ENCODE measurements at places on chromosomes 1 and 21.

DNA sequence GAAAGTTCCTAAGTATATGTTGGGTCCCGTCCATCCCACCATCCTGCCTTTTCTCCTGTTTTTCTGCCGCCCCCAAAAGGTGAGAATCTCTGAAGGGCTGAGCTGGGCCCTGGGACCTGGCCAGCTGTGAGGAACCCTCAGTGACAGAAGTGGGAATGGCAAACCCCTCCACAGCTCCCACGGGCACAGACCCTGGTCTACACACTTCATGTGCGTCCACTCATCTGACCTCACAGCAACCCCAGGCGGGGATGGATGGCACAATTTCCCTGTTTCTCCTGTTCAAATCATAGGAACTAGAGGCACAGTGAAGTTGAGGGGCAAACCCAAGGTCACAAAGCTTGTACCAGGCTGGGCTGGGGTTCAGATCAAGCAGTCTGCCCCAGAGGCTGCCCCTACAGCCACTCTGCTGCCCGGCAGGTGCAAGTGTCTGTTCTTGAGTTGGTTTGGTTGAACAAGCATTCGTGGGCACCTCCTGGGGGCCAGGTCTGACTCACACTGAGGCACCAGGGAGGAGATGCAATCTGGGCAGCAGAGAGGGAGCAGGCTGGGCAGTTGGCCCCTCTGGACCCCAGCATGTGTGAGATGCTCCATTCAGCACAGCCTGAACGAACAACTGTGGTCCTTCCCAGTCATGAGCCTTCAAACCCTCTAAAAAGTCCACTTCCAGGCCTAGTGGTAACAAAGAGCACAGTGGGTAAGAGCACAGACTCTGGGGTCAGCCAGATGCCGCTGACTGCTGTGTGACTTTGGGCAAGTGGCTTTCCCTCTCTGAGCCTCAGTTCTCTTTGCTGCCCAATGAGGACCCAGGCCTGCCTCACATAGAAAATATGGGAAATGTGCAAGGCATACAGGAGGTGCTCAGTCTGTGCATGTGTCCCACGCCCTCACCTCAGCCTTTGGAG lies 4.0 kb downstream of the EDN2 start:
- DNase-seq, result no peak

DNA sequence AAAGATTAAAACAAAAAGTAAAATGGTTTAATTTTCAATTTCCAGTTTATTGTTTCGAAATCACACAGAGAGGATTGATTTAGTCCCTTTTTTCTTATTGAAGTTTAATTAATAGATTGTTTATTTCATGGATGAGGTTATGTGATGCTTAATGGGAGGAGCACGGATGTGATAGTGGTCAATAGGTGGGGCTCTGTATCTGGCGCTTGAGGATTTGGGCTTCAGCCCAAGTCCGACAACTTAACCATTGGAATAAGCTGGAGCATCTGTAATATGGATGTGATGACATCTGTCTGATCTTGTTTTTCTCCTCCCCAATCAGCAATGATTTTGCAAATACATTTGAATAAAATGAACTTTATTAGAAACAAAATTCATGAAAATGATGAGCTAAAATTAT lies 169.2 kb downstream of the LYPLAL1 start:
- no peak for DNase-seq

GRCh38 chr1:89755591-89755990 lies 65.2 kb upstream of the LRRC8D start:
- no peak for DNase-seq

DNA sequence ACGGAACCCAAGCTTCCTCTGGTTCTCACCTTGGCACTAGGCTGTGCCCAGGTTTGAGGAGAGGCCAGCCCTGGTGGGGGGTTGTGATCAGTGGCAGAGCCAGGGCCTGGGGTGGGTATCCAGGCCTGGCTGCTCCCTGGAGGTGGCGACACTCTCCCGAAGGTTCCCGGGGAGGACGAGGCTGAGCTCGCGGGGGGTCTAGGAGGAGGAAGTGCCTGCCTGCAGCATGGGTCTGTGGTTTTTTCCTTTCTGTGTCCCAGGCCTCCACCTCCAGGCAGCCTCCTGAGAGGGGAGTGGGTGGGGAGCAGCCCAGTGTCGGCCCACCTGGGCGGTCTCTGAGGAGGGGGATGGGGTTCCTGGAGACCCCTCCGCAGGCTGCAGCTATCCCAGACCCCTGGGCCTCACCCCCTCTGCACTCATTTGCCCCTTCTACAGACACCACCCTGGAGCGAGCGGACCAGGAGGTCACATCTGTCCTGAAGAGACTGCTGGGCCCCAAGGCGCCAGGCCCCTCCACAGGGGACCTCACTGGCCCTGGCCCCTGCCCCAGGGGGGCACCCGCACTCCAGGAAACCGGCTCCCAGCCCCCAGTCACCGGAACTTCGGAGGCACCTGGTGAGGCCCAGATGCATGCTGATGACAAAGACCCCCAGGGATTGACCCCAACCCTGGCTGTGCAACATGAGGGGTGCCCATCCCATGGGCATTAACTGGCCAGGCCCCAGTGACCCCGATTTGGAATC lies 44.3 kb downstream of the TRIM11 start:
- no peak for DNase-seq

- no peak for DNase-seq
Observed at GRCh38 chr1:36692465-36693160, 209.9 kb upstream of the CSF3R start.

DNA sequence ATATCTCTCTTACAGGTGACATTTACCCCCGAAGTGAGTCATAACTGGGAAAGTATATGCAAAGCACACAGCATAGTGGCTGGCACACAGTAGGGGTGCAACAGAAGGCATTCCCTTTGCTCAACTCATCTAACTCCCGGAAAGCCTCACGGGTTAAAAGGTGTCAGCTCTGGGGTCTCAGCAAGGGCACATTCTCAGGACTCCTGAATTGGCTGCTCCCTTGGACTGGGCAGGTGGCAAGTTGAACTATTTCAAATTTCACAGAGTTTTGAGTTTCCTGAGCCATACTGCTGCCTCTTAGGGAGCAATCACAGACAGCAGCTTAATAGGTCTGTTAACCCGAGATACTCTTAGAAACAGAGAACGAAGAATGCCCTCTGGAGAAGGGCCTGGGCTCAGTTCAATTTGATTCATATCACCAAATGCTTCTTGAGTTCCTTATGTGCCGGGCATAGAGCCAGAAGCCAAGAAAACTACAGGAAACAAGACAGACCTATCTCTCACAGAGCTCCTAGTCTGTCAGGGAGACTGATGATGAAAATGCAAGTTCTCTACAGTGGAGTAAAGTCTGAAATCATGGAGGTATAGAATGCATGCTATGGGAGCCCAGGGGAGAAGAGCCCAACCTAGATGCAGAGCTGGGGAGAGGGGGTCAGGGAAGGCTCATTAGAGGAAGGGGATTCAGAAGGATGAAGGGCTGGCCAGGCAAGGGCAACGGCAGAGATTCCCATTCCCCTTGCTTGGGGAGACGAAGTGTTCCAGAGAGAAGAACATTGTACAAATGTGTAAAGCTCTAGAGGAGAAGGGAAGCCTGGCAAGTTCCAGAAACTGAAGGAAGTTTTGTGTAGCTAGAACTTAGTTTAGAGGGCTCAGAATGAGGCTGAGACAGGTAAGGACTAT lies 143.9 kb upstream of the HMGB4 start:
- no peak for DNase-seq

DNA sequence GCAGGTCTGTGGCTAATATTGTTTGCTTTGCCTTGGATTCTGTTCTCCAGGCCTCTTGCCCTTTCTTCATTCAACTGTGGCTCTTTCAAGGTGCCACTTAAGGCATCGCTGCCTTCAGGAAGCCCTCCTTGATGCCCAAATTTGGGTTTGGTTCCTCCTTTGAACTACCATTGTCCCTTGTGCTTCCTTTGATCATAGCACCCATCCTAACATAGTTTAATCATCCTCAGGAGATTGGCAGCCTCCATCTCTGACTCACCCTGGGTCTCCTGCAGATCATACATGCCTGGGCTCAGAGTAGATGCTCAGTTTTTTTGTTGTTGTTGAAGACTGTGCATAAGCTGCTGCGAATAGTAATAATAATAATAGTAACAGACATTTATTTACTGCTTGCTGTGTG lies 54.4 kb upstream of the ACOT11 start:
- DNase-seq, result no peak

DNA sequence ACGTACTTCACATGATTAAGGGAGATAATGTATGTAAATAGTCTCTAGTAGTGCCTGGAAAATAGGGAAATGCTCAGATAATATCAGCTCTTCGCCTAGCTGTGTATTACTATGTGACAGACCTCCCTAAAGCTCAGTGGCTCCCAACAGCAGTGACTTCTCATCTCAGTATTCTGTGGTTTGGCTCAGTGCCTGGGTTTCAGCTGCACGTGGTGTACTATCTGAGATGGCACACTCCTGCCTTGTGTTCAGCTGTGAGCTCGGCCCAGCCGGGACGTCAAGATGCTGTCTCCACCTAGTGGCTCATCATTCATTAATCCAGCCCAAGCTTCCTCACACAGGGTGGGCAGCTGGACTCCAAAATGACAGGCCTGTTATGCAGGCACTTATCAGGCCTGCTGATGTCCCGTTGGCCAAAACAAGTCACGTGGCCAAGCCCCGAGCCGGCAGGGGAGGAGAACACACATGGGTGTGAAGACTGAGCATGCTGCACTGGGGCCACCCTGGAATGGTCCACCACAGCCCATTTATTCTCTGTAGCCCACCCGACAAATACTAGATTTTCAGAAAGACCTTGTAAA lies 17.8 kb downstream of the SLFNL1 start:
- DNase-seq, result no peak

DNA sequence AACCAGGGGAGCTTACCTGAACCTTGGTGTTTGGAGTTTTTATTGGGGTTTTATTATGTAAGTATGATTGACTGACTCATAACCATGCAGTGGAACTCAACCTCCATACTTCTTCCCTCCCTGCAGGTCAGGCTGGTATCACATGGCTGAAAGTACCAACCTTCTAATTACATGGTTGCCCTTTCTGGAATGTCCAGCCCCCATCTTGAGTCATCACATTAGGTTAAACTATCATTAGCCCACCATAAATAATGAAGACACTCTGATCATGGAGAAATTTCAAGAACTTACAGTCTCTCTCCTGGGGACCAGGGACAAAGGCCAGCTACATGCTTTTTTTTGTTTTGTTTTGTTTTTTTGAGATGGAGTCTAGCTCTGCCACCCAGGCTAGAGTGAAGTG lies 19.2 kb upstream of the DPH5 start:
- no peak for DNase-seq

DNA sequence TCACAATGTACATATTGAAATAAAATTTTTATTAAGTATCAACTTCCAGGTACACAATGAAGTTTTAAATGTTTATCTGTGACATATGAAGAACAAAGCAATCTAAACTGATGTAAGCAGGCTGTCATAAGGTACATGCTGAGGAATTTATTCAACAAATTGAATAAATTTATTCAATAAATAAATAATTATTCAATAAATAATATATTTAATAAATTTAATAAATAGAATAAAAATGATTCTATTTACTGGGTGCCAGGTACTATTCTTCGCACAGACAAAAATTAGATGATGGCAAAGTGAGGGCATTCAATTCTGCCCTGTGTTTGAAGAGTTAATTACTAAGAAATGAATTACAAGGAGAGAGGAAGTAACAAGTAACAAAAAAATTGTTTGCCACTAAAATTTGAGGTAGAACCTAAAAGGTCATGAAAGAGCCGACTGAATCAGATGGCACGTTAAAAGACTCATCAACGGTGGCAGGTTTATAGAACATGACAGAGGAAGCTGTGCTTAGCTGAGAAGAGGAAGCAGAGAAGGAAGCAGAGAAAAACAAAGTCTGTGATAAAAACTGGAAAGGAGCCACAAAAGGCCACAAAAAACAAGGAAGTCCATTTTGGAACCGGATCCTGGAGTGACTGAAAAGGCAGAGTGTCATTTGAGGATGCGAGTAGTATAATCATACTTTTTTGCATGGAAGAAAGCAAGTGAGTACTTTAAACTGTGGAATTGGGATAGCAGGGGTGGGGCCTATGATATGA lies 2.2 kb upstream of the USP24 start:
- DNase-seq, result no peak

DNA sequence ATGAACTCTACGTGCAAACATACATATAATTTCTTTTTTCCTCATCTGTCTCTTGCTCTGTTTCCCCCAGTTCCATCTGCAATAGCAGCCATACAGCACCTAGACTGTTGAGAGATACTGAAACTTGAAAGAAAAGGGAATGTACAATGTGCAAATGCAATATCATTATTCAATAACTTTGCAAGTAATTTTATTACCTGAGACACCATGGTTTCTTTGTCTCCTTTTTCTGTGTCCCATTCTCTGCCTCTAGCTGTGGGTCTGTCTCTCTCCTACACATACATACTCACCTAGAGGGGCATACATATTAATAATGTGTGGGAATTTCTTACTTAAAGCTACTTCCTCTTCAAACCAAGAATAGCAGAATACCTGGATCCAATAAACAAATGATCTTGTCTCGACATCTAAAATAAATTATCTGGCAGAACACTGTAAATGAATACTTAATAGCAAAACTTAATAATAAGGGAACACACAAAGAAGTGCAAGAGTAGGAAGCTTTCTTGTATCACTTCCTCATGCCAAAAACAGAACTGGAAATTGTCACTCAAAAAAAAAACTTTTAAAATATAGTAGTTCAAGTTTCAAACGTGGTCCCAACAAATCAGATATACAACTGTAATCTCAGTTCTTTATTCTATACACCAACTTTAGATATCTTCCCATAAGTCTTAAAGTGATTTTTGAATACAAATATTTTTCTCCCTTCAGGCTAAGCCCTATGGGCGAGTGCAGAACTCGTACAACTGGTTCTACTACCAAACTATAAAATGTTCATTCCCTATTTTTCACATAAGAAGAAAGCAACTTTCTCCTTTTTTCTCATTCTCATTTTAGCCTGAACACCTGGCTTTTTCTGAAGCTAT lies 194.6 kb downstream of the NRIP1 start:
- no peak for DNase-seq

DNA sequence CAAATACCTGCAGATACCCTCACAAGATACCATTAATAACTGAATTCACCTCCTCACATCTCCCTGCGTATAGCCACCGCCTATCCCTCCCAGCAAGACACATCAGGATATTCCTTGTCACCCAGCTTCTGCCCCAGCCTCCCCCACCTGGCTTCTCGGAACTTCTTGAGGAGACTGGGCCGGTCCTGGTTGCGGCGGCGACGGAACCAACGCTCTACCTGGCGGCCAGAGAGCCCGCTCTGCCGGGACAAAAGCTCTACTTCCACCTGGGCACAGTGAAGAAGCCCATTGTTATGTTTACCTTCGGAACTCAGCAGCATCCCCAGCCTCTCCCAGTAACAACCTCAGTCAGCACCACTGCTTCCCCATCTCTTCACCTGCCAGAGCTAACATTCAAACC lies 6.7 kb downstream of the CERS2 start:
- no peak for DNase-seq

GRCh38 chr1:200561856-200562214 lies 58.7 kb downstream of the KIF14 start:
- DNase-seq, result no peak

Data from neural crest cell (in vitro differentiated cells).